ENCODE measurements at places on chromosomes 3 and 15.
A peak's percentile ranks its signal among the peaks of the same experiment; 100 is the strongest.

DNA sequence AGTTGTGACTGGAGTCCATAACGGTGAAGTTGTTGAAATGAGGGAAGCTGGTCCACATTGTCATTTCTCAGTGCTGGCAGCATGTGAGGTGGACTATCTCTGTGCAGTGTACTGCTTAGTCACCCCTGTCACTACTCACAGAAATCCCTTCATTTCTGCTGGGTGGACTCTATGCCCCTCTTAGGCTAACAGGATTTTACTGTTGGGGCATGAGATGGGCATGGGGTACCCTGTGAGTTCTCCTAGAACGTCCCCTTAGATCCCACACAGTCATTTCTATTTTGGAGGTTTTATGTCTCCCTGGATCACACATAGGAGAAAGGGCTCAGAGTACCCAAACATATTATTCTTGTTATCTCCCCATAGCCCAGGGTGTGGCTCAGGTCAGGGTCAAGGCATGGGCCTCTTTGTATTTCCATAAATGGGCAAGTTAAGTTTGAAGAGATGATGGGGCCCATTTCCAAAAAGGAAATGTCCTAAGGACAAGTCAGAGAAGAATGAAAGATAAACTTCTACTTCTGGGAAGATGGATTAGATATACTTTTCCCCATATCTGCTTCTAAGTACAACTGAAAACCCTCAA lies 15.2 kb downstream of the P2RY1 start:
- DNase-seq, result no peak

DNA sequence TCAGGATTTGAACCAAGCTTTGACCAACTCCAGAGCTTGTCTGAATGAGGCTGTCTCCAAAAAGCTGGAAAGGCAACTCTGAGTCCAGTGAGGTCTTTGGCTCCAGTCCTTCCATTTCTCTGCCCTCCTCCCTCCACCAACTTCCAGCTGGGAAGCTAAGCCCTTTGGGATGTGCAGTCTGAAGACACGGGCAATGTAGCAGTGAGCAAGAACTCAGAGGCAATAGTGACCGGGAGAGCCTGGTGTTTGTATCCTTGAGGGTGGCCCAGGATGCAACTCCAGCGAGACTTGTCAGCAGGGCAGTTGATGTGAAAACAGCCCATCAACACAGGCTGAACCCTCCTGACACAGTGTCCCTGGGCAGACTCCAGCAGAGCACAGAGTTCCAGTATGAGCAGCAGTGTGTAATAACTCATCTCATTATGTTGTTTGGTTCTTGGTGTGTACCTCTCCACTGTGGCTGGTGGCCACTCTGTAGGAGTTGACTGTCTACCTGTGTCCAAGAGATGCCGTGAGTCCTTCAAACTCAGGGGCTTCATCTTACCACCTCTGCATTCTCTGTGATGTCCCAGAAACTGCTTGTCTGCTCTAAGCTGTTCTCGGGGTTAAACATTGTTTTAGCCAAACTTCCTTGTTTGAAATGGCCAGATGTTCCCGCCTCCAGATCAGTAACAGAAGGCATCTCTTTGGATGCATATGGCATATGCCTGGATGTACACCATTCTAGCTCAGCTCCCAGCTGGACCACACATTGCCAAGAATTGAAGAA lies 6.6 kb downstream of the CDCP1 start:
- no peak for DNase-seq

DNA sequence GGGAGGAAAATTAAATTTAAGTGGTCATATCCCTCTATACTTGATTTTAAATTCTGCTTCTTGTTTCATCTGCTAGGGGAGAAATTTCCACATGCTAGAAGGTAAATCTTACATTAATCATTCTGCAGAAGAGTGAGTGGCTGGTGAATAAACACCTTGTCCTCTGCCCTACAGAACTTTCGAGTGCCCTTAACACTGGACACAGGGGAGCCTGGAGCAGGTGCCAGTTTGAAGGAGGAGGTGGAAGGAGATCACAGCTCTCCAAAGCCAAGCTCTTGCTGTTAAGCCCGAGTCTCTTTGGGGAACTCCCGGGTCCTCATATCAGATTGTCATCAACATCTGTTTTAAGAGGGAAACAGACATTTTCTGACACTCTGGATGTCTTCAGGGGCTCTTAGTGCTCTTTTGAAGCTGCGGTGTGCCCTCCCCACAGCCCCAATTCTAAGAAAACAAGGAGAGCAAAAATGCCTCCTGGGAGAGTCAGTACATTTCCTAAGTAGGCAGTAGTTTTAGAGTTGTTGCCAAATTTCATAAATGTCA lies 31.3 kb downstream of the LAMP3 start:
- DNase-seq, result no peak

DNA sequence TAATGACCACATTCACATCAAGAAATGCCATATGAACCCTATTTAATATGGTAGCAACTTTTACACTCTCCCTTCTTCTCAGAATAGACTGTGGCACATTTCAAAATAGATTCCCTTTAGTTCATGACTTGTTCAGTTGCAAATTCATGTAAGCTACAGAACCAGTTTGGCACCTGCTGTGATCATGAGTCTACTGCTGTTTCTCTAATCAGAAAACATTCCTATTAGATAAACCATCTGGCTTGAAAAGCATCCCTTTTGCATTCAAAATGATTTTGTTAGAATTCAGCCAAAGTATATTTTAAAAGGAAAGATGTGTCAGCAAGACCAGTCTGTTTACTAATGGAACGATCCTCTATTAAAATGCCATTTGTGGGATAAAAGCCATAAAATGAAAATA lies 304.4 kb downstream of the BCHE start:
- no peak for DNase-seq

DNA sequence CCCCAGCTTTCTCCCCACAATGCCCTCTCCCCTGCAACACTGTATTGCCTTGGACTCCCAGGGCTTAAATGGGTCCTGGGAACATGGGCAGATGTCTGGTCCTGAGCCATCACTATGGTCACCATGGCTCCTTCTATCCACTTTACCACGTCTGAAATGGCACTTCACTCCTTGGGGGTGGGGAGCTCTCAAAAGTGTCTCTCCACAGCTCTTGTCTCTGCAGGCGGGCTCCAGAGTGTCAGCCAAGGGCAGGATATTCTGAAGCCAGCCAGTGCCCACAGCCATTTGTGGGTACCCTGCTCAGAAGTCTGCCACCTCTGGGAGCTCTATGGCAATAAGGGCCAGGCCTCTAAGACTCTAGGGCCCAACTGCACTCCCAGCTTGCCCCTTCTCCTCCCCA lies 163.9 kb downstream of the PPM1L start:
- no peak for DNase-seq

DNA sequence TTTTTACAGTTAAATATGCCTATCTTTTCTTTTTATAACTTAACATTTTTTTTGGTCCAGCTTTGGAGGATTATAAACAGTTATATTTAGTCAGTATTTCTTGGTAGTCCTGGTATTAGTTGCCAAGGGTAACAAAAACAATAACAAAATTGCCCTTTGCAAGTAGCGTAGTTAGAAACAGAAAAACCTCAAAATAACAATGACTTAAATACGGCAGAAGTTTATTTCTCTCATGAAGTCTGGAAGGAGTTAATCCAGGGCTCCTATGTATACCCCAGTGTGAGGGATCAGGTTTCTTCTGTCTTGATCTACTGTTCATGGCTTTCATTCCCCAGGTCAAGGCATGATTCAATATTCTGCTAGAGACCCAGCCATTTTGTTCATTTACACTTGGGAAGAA lies 14.1 kb upstream of the MYH15 start:
- no peak for DNase-seq

- DNase-seq, result no peak
These were observed 103.5 kb downstream of the MYLK start for GRCh38 chr3:123780656-123781055.

- no peak for DNase-seq
These were observed 121.3 kb downstream of the RPLP1 start for GRCh38 chr15:69573815-69574475.

GRCh38 chr3:153714588-153715290 lies 406.5 kb upstream of the ARHGEF26 start:
- DNase-seq, result no peak

- no peak for DNase-seq
These were observed 144.0 kb upstream of the PDZRN3 start for GRCh38 chr3:73768524-73769308.

DNA sequence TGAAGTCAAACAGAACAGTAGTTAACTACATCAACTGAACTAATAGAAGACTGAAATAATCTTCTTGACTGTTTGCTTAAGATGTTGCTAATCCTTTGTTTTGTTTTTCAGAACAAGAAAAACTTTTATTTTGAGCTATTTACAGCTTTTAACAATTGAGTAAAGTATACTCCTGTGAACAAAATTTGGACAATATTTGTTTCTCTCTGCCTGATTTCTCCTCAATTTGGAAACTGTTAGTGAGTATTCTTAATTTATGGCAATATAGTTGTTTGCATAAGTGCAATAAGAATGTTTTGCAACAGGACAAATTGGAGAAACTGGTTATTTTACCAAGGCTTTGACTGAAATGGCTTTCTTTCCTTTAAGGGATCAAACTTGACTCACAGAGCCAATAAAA lies 36.5 kb upstream of the ENTPD3 start:
- no peak for DNase-seq

DNA sequence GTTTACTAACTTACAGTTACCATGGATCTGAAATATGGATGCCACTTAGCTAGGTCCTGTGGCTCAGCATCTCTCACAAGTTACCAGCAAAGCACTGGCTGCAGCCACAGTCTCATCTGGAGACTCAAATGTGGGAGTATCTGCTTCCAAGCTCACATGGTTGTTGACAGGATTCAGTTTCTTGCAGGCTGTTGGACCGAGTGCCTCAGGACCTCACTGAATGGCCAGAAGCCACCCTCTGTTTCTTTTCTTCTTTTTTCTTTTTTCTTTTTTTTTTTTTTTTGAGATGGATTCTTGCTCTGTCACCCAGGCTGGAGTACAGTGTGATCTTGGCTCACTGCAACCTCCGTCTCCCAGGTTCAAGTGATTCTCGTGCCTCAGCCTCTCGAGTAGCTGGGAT lies 20.1 kb upstream of the AMOTL2 start:
- DNase-seq, result no peak

- no peak for DNase-seq
These were observed 46.9 kb downstream of the CHSY1 start for GRCh38 chr15:101204739-101205535.

GRCh38 chr3:31230425-31231223 lies 302.1 kb upstream of the STT3B start:
- no peak for DNase-seq

DNA sequence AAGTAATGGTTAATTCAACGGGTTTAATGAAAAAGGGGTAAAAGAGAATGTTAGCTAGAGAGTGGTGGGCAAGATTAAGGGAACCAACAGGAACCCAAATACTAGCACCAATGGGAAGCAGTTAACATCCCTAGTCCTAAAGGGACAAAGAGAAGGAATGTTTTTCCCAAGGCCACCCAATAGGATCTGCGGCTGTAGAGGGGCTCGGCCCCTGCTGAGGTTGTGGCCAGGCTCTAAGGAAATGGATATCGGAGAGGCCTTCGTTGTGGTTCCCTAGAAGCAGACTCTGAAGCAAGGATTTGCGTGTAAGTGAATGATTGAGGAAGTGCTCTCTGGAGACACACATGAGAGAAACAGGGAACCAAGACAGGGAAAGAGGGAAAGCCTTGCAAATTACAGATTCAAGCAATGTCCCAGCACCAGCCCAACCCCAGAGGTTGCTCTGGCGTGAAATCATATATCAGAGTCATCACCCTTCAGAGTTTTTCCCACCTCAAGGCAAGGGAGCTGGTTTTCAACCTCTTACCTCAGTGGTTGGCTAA lies 83.6 kb upstream of the TNIK start:
- DNase-seq, result no peak

- DNase-seq, result no peak
These were observed 18.7 kb upstream of the ZXDC start for GRCh38 chr3:126494204-126494969.

- DNase-seq, result no peak
These were observed 451.9 kb downstream of the FOXP1 start for GRCh38 chr3:71131375-71132314.

- no peak for DNase-seq
These were observed 45.6 kb upstream of the TFRC start for GRCh38 chr3:196127308-196128040.

DNA sequence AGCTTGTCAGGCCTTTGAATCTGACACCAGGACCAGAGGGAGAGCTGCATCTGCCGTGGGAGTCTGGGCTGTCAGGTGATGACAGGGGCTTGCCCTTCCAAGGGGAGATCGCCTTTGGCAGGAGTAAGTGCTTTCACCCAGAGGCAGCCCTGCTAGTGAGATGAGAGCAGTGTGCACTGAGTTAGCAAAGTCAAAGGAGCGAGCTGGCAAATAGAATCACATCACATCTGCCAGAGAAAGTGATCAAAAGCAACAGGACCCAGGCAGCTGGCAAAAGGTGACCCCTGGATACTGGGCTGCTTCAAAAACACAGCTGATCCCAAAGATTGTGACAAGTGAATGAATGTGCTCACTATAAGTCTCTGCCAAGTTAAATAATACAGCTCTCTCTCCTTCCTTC lies 36.1 kb upstream of the PYDC2 start:
- no peak for DNase-seq

- DNase-seq, result no peak
These were observed 71.0 kb upstream of the ZBED2 start for GRCh38 chr3:111666041-111666735.

- no peak for DNase-seq
These were observed 168.7 kb upstream of the FRMD4B start for GRCh38 chr3:69554576-69554975.

GRCh38 chr3:136658946-136659682 lies 93.1 kb downstream of the STAG1 start:
- DNase-seq, result peak; percentile 34

GRCh38 chr3:25033407-25034029 lies 394.5 kb upstream of the RARB start:
- no peak for DNase-seq

DNA sequence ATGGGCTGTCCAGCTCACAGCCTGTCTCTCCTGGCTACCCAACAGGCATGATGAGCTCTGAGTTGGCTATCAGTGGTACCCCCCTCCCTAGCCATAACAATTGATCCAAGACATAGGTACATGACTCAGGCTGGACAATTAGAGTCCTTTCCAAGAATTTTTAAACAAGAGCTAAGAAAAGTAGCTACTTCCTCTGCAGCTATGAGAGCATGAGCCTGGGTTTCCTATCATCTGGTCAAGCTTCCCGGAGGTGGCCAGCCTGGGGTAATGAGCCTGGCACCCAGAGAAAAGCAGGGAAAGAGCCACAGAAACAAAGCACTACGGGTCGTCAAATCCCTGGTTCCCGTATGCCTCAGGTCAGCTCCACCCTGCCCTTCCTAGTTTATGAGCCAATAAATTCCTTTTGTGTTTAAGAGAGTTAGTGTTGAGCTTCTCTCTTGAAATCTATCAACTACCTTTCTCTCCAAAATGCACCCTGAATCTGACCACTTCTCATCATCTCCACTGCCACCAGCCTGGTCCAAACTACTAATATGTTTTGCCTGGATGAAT lies 2.3 kb upstream of the SLC51B start:
- no peak for DNase-seq

Measured in renal cortex interstitium (tissue), 15 donors.